ENCODE measurements at places on chromosomes 13 and 19.
A peak's percentile ranks its signal among the peaks of the same experiment; 100 is the strongest.

- no peak for DNase-seq
Observed at GRCh38 chr19:46186717-46187101, 38.7 kb downstream of the IGFL2 start.

GRCh38 chr19:54415208-54415900, at the start of gene TTYH1:
TTYH1 (plus strand) TSS chr19:54415464; CDS start chr19:54415553, 89 bp downstream.
- no peak for DNase-seq

GRCh38 chr13:24528816-24529398, 16.3 kb upstream of the PARP4 start:
- no peak for DNase-seq

- DNase-seq: no peak
Observed at GRCh38 chr19:2722541-2723344, 1.6 kb upstream of the DIRAS1 start.

DNA sequence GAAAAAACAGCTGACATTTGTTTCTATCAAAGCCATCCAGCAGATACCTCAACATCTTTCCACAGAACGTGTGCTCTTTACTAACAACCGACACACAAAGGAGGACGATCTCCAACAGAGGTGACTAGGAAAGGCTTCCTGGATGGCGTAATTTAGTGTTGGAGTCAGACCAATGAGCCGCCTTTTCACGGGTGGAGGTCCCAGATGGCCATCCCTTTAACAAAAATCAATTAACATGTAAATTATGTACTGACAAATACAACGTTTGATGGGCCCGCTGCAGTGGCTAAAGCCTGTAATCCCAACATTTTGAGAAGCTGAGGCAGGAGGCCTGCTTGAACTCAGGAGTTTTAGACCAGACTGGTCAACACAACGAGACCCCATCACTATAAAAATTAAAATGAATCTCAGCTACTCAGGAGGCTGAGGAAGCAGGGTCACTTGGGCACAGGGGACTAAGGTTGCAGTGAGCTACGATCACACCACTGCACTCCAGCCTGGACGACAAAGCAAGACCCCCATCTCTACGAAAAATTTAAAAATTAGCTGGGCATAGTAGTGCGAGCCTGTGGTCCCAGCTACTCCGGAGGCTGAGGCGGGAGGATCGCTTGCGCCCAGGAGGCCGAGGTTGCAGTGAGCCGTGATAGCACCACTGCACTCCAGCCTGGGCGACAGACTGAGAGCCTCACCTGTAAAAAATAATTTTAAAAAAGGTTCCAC, 1.2 kb upstream of the DPY19L3 start:
- DNase-seq: peak; percentile 13

DNA sequence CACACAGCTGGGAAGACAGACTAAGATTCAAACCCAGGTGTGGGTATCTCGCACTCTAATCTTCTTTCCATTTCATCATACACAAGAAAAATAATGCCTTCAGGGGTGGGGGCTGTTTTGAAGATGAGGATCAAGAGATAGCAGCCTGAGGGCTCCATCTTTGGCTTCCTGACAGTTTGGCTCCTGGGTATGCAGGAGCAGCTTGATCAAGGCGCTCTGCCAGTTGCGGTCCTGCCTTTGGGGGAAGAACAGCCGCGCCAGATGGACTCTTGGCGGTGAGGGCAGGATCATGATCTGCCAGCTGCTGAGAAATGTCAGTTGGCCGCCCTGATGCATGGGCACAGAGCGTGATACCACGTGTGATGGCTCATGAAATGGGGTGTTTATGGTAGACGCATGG, 119.1 kb downstream of the IER2 start:
- no peak for DNase-seq

DNA sequence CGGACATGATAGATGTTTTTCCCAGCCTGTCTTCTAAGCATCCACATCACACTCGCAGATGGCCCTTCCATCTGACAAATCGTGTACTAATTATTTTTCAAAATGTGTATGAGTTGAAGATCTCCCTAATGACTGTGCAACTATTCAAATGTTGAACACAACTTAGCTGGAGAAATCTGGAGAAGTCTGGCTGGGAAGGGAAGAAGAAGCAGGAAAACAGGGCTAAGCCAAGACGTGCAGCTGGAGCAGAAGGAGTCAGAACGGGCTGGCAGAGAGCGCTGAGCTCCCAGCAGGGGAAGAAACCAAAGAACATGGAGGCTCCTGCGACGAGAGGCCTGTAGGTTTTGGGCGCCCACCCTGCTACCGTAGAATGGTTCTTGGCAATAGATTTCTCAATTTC, 13.2 kb upstream of the LATS2 start:
- no peak for DNase-seq

GRCh38 chr19:2474232-2475017, 1.5 kb upstream of the GADD45B start:
- peak; percentile 83 for DNase-seq

DNA sequence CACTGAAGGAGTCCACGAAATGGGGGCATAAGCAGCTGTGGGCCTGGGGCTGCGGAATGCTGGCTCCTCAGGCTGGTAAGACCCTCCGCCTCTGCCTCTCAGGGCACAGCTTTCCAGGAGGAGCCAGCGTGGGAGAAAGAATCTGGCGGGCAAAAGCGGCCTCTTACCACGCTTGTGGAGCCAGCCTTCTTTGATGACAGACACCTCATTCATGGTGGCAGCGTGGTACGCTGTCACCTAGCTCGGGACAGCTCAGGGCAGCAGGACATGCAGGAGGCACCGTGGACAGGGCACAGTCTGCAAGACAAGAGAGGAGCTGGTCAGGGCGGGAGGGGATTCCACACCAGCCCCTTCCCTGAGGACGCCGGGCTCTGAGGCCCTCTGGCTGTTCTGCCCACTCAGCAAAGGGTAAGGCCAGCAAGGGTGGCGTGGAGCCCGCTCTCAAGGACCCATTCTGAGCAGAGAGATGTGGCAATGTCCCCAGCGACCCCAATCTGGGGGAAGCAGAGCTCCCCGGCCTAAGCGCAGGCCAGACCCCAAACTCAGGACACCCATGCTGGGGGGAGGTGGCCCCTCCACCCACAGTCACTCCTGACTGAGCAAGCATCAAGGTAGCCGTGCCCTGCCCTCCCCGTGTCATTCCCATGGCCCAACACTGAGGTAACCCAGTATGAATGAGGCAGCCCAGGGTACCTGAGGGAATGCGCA, 19.9 kb downstream of the AKT2 start:
- no peak for DNase-seq

DNA sequence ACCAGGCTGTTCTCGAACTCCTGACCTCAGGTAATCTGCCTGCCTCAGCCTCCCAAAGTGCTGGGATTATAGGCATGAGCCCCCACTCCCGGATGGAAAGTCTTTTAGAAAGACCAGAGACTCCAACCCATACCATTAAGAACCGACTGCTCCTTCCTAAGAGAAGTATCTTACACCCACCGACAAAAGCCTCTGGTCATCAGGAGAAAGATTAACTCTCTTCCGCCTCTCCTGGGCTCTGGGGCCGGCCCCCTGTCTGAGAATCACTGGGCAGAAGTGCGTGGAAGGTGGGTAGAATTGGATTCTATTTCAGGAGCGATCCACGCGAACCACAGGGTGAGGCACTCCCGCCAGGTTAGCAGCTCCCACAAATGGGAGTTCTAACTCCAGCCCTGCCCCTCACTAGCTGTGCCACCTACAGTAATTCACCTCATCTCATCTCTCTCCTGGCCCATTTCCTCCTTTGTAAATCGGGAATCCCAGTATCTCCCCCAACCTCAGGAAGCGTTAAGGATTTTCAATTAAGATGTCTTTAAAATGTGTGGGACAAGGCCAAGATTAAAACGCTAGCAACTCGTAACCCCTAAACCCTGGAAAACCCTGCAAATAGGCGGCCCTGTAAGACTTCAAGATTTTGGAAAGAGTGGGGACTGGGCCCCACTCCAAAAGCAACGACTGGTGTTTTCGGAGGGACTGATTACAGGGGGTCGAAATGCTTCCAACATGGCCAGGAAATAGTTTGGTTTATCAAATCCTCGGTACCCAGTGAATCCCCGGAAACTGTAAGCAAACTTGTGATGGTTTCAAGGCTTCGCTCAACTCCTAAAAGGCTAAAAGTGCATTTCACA, 1.3 kb downstream of the HNRNPL start:
- no peak for DNase-seq
